ENCODE measurements at places on chromosomes 11 and 22.

GRCh38 chr11:66081505-66081904 is 11.4 kb downstream of the PACS1 start:
- peak overlapping the region; percentile 63 for H3K4me3 ChIP-seq
- H3K4me1 ChIP-seq: peaks cover 58% of the 10 kb centered on the region
- H3K27ac ChIP-seq: peak overlapping the region; percentile 98

- H3K36me3 ChIP-seq: no peaks in the 10 kb centered on the region
- no peaks in the 10 kb centered on the region for H3K4me1 ChIP-seq
- no peak overlapping the region for H3K4me3 ChIP-seq
- H3K27ac ChIP-seq: no peak overlapping the region
These were observed 693.7 kb upstream of the CCDC179 start for GRCh38 chr11:23554002-23554401.

- no peak overlapping the region for H3K27ac ChIP-seq
- H3K4me1 ChIP-seq: no peaks in the 10 kb centered on the region
- DNase-seq: no peak
- H3K36me3 ChIP-seq: no peaks in the 10 kb centered on the region
- no peak overlapping the region for H3K4me3 ChIP-seq
- H3K27me3 ChIP-seq: peaks cover 30% of the 10 kb centered on the region
These were observed 59.2 kb upstream of the USP47 start for GRCh38 chr11:11782532-11783110.

DNA sequence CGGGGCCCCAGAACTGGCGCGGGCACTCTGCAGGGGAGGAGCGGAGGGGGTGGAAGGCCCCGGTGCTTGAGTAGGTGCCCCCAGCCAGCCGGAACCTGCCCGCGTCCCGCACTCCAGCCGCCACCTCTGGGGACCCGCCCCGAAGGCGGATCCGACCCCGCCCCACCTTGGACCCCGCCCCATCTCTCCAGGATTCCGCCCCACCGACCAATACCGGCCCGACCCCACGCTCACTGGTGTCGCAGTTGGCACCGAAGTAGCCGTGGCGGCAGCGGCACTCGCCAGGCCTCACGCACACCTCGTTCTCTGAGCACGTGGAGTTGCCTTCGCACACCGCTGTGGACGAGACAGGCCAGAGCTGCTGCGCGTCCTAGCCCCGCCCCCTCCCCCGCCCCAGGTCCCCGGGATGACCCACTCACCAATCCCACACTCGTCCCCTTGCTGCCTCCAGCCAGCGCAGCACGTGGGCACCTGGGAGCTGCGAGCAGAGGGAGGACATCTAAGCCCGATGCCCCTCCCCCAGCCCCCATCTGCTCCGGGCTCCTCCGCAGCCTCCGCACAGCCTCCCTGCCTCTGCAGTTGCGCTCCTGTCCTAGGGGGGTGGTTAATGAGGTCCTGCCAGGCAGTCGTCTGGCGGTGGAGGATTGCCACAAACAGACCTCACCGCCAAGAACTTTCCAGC is 6.0 kb downstream of the SCARF2 start:
- H3K4me1 ChIP-seq: peaks cover 26% of the 10 kb centered on the region
- H3K27ac ChIP-seq: no peak overlapping the region
- no peak for DNase-seq
- peak overlapping the region; percentile 92 for H3K4me3 ChIP-seq
- no peaks in the 10 kb centered on the region for H3K36me3 ChIP-seq

- H3K4me1 ChIP-seq: peaks cover 22% of the 10 kb centered on the region
- no peak for DNase-seq
- H3K27ac ChIP-seq: peak overlapping the region; percentile 83
- H3K4me3 ChIP-seq: peak overlapping the region; percentile 23
- H3K36me3 ChIP-seq: peaks cover 7% of the 10 kb centered on the region
These were observed 237.8 kb downstream of the TBC1D22A start for GRCh38 chr22:47000256-47000655.

- peaks cover 3% of the 10 kb centered on the region for H3K4me1 ChIP-seq
- peak overlapping the region; percentile 40 for H3K4me3 ChIP-seq
- DNase-seq: no peak
- H3K27me3 ChIP-seq: peaks cover 15% of the 10 kb centered on the region
- H3K27ac ChIP-seq: no peak overlapping the region
These were observed 7.6 kb upstream of the CHKA start for GRCh38 chr11:68128682-68129327.

DNA sequence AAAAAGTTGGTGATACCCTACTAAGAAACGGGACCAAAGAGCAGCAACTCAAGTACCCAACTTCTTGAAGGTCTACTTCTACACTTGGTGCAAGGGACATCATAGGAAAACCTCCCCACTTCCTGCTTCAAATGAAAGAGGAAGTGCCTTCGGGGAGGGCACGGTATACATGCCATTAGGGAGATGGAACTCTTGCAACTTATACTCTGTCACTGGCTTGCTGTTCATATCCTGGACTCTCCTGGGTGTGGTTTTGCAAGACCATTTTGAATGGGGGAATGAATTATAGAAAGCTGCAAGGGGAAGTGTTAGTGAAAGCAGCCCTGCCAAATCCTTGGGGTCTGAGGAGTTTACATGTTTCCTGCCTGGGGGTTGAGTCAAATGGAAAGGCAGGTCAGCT is 41.9 kb downstream of the CSNK2A3 start:
- no peak overlapping the region for H3K27ac ChIP-seq
- H3K27me3 ChIP-seq: peaks cover 16% of the 10 kb centered on the region
- no peaks in the 10 kb centered on the region for H3K4me1 ChIP-seq
- H3K4me3 ChIP-seq: no peak overlapping the region
- no peak for DNase-seq

GRCh38 chr22:49253656-49254055 is 574.0 kb downstream of the BRD1 start:
- H3K27ac ChIP-seq: no peak overlapping the region
- no peak overlapping the region for H3K4me3 ChIP-seq
- H3K27me3 ChIP-seq: peaks cover 20% of the 10 kb centered on the region
- no peak for DNase-seq

- H3K36me3 ChIP-seq: peaks cover 19% of the 10 kb centered on the region
- DNase-seq: peak; percentile 67
- no peak overlapping the region for H3K4me3 ChIP-seq
- H3K4me1 ChIP-seq: peaks cover 26% of the 10 kb centered on the region
- no peaks in the 10 kb centered on the region for H3K27me3 ChIP-seq
- peak overlapping the region; percentile 7 for H3K27ac ChIP-seq
These were observed 21.8 kb upstream of the RRM1 start for GRCh38 chr11:4072668-4073285.

DNA sequence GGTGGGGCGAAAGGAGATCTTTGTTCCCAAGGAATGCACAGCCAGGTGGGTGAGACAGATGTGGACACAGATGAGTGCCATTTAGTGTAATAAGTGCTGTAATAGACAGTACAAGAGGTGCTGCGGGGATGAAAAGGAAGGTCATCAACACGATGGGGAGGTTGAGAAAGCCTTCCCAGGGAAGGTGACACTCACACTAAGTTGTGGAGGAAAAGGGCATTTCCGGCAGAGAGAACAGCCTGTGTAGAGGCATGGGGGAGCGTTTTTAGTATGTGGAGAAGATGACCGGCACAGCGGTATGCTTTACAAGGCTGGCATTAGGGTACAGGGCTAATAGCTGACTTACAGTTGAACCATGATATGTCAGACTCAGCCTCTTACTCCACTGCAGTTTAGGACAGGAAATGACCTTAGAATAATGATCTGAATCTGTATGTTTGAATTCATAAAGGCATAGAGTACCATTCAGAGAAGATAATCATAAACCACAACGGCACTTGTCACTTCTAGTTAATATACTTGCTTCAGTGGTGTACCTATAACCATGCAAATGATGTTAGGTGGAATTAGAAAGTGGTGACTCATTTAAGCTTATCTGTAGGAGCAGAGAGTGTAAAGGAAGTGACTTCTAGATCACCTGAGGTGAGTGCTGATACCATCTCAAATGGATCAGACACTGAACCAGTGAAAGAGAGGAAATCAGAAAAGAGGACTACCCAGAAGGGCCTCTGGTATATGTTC is 60.6 kb downstream of the FAM83F start:
- H3K4me1 ChIP-seq: peaks cover 92% of the 10 kb centered on the region
- no peaks in the 10 kb centered on the region for H3K27me3 ChIP-seq
- peak overlapping the region; percentile 84 for H3K27ac ChIP-seq

DNA sequence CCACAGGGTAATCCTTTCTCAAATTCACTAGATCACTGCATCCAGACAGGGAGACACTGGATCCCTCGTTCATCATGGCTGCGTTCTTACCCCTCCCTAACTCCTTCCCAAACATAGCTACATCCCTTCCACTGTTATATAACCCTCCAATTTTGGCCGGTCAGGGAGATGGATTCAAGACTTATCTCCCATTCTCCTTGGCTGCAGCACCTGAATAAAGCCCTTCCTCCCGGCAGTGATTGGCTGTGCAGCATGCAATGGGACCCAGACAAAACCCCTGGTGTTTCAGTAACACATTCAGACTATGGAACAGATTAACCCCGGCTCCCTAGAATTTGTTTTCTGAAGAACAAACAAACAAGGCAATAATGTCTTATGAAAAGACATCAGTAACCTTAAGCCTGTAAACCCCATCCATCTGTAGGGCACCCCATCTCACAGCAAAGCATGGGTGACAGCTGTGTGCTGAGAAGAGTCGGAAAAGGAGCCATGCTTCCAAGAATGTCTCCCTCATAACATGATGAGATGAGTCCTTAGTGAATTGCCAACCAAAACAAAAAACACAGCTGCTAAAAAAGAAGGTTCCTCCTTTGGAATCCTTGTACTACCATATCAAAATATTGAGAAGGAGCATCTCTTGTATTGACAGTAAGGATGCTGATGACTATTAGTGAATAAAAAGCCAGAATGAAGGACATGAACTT is 5.0 kb downstream of the MIF start:
- peaks cover 28% of the 10 kb centered on the region for H3K4me1 ChIP-seq
- no peaks in the 10 kb centered on the region for H3K27me3 ChIP-seq
- peak overlapping the region; percentile 55 for H3K4me3 ChIP-seq
- H3K27ac ChIP-seq: peak overlapping the region; percentile 14

DNA sequence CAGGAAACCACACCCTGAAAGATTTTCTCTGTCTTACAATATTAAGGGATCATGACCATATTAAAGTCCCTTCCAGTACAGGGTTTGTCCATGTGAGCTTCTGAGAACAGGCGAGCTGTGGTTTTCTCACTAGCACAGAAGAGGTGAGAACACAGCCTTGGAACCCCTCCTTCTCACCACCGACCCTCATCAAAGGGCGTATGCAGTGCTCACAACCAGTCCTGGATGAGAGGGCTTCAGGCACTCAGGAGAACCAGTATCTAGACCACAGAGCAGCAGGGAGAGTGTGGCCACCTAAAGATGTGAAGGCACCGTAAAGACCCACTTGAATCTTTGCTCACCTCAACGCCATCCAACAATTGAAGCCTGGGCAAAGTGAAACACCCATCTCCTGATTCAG is 397.0 kb downstream of the ETS1 start:
- DNase-seq: no peak
- H3K27me3 ChIP-seq: no peaks in the 10 kb centered on the region
- peaks cover 3% of the 10 kb centered on the region for H3K36me3 ChIP-seq

DNA sequence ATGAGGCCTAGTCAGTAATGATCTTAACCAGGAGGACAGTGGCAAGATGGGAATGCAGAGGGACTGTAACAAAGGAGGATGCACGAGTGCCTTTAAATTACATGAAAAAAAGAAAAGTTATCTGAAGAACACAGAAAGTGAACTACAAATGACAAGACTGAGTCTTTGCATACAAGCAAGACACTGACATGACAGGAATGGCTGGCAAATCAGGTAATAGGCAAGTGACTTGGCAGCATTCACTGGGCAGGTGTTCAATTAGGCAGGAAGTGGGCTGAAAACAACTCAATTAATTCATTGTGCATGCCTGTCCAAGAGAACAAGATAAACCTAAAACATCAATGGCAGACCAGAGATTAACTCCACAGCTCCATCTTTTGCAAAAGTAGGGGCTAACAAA is 24.0 kb downstream of the SMCO4 start:
- peaks cover 15% of the 10 kb centered on the region for H3K4me1 ChIP-seq
- DNase-seq: no peak
- H3K27me3 ChIP-seq: no peaks in the 10 kb centered on the region
- H3K27ac ChIP-seq: peak overlapping the region; percentile 53
- H3K36me3 ChIP-seq: no peaks in the 10 kb centered on the region
- H3K4me3 ChIP-seq: no peak overlapping the region
